ENCODE measurements at places on chromosomes 3 and 15.

- DNase-seq = no peak
Observed at GRCh38 chr3:72728329-72728889, 119.8 kb downstream of the SHQ1 start.

DNA sequence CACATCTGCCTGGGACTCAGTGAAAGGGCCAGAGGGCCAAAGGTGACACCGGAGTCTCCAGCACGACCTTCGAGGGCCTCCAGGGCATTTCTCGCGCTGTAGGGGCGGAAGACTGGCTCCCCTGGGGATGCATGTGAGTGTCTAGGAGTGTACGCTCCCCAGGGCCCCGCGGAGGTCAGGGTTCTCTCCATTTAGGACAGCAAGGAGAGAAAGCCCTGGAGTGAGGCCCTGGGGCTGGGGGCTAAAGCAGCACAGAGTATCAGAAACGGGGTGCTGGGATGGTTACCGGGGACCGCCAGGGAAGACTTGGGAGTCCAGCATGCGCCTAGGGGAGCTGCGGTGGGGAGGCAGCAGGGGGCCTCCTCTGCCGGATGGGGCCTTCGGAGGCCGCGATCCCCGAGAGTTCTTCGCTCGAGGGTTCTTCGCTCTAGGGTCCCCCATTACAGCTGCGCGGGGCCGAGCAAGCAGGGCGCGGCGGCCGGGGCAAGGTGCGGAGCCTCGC lies 595 bp upstream of the APBA2 start:
- DNase-seq = no peak

- no peak for DNase-seq
Observed at GRCh38 chr15:38474155-38474757, 20.3 kb downstream of the FAM98B start.

DNA sequence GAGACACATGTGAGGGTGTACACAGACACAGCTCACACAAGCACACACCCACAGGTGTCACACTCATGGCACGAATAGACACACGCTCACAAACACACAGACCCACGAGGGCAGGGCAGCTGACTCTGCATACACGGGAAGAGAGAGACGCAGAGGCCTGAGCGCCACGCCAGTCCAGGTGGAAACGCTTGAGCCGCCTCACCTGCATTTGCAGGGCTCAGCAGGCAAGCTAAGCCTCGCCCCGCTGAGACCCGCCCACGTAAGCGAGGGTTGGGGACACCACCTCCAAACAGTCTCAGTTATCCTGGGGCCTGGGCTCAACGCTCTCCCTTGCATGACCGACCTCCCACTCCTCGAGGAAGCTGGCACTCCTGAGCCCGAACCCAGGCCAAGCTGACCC lies 73.2 kb downstream of the TLE3 start:
- no peak for DNase-seq

DNA sequence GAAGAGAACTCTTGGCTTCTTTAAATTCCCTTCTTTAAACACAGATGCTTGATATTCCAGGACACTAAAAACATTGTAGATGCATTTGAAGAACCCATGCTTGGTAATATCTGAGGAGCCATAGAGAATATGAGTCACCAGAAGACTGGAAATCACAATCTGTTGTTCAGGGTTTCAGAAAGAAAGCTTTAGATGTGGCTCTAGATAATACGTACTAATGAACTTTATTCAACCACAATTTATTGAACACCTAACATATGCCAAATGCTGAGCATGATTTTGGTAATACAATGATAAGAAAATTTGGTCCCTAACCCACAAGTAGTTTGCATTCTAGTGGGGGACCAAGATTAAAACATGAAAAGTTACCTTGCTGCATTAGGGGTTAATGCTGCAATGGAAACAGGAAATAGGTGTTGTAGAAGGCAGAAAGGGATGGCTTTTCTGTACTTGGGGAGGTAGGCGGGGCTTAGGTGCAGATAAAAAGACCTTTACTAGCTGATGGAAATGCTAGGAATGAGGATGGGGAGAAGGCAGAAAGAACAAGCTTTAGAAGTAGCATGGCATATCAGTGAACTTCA lies 11.6 kb upstream of the PLD1 start:
- no peak for DNase-seq

Measured in activated CD4-positive, alpha-beta T cell treated with anti-CD3 and anti-CD28 coated beads, Interleukin-2, amount 50 U/mL, for 48 hours (primary cell).